ENCODE measurements at places on chromosomes 2 and 18.

DNA sequence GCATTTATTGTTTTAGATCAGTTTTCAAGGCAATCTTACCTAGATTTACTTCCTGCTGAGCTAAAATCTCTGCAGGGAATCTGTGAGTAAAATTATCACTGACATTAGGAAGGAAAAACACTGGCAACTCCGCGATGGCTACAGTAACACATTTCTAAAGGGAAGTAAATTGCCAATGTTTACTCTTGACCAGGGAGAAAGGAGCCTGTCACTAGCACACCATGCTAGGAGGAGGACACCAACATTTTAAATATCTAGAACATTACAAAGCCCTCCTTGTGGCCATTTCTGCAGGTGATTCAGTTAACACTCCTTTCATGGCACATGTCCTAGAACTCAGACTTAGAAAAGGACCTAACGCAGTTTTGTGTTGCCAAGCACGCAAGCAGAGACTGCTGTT is 58.4 kb downstream of the TCF4 start:
- no peak for DNase-seq

GRCh38 chr2:20443276-20443920 is 3.5 kb upstream of the RHOB start:
- DNase-seq, result peak; percentile 88

DNA sequence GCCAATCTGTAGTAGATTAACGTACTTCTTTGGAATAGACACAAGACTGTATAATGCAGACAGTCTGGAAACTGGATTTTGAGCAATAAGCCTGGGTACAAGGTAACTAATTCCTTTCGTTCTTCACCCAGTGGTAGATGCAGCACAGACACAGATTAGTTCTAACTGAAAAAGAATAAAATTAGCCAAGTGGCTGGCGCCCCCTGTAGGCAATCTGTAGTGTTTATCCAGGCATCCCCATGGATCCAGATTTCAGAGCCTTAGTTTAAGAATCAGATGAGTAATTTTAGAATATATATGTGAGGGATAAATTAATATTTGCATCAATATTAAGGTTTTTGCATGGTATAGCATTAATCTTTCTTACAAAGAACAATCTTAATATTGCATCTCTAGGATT is 563.9 kb downstream of the DCC start:
- DNase-seq, result peak; percentile 88

GRCh38 chr2:150931451-150931850 is 330.2 kb downstream of the RBM43 start:
- DNase-seq, result no peak

- DNase-seq, result no peak
Observed at GRCh38 chr18:7886436-7886835, 319.3 kb downstream of the PTPRM start.

GRCh38 chr18:11284811-11285210 is 135.4 kb upstream of the PIEZO2 start:
- no peak for DNase-seq

DNA sequence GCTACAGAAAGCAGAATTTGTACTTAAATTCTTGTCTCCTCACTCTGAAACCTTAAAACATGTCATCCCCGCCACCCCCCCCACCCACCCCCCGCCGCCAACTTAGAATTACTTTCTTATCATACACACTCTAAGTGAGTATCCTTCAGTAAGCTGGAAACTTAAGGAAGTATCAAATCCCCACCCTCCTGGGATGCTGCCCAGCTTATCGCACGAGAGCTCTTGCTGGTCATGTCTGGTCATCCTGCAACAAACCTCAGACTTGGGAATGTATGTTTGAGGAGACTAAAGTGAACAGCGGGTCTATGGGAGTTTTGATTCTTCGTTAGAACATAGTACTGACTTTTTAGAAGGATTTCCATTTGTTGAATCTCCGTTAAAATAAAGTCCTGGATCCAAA is 203.3 kb downstream of the PTGR3 start:
- no peak for DNase-seq

- DNase-seq, result peak; percentile 14
Observed at GRCh38 chr2:31469648-31470047, 55.1 kb upstream of the XDH start.
